Activated CD8-positive, alpha-beta memory T cell treated with anti-CD3 and anti-CD28 coated beads for 1 hour (primary cell): ENCODE measurements at places on chromosomes 11 and 22.

DNA sequence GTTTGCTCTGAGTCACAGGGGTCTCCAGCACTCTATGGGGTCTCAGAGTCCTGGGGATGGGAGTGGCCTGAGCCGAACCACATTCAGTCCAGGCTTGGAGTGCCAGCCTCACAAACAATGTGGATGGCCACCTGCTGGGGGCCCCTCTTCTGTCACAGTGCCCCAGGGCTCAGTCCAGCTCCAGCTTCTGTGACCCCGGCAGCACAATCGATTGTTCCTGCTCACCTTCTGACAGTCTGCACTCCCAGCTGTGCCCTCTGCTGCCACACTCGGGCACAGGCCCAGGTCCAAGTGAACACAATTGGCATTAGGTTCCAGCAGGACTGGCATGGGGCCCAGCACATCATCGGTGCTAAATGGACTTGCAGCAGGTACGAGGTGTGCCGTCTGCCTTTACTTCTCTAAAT, 84.8 kb downstream of the TP53I11 start:
- DNase-seq = no peak

DNA sequence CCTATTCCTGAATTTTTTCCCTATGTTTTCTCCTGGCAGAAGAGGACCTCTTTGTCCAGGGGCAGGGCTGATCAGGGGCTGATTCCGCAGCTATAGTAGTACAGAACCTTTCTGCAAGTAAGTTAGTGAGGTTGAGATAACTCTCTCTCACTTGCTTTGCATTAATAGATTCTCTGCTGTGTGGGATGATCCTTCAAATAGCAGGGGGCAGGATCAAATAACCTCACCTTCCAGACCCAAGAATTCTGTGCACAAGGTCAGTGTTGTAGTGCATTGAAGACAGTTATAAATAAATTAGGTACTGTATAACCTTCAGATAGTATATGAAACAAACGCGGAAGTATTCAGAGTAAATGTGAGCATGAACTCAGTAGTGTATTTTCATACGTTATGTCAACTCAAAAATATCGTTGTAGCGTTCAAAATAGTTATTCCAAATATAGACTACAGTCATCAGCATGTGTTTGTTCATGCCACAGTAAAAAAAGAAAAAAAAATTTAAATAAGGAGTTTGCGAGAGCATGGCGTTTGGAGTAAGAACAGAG, 278 bp downstream of the MMP26 start:
- no peak for DNase-seq

DNA sequence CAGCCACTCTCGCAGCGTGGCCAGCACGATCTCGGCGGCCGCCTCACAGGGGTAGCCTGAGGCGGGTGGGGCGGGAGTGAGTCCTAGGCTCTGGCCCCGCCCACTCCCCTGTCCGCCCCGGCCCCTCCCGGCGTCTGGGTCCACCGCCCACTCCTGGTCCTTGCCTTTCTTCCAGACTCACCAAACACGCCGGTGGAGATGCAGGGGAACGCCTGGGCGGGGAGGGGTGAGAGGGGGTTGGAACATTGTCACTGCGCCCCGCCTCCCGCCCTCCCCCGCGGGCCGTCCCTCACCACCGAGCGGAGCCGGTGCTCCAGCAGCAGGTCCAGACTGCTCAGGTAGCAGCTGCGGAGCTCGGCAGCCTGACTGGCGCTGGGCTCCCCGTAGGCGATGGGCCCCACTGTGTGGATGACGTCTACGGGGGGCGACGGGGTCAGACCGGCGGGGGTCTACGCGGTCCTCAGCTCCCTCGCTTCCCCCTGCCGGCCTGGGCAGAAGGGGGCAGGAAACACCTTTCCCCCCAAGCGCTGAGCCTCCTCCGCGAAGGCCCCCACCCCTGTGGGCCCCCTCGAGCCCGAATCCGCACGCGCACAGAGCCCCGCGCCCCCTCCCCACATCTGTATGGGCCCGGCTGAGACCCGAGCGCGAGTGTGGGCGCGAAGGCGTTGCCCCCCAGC, 13.2 kb downstream of the OTUB1 start:
- no peak for DNase-seq

GRCh38 chr11:86136538-86136937, 67.7 kb upstream of the PICALM start:
- no peak for DNase-seq

GRCh38 chr11:1560002-1560648, 11.9 kb downstream of the DUSP8 start:
- DNase-seq = no peak

DNA sequence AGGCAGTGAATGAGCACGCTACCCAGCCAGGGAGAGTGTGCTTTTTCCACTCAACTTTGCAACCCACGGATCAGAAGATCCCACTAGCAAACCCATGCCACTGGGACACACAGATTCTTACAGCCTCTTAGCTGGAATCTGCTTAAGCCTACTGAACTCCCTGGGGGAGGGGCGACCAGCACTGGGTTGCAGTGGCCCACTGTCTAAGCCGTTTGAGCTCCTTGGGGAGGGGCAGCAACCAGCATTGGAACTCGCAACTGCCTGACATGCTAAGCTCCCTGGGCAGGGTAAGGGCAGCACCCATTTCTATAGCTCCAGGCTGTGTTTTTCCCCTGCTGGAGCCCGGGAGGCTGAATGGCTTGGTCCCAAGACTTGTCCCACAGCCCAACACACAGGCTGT, 99.6 kb downstream of the FAM168A start:
- no peak for DNase-seq

- DNase-seq = no peak
These were observed 99.4 kb upstream of the SORL1-AS1 start for GRCh38 chr11:121552154-121552553.

GRCh38 chr22:21443735-21444421, 23.3 kb upstream of the TMEM191C start:
- DNase-seq = no peak

DNA sequence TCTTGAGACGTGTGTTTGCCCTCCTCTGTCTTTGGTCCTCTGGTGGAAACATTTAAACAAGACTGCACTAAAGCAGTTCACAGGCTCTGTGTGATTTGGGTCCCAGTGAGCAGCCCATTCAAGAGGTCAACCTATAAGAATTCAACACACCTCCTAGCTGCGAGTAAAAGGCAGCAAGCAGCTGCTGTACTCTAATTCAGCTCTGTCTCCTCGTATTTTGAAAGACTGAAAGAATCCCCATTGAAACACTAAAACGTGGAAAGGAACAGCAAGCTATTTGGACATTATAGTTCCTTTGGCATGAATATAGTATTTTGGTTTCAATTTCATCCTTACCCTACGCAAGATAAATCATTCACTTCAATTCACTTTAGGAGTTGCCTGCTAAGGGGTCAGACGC, 1046.7 kb downstream of the DLG2 start:
- DNase-seq = no peak

DNA sequence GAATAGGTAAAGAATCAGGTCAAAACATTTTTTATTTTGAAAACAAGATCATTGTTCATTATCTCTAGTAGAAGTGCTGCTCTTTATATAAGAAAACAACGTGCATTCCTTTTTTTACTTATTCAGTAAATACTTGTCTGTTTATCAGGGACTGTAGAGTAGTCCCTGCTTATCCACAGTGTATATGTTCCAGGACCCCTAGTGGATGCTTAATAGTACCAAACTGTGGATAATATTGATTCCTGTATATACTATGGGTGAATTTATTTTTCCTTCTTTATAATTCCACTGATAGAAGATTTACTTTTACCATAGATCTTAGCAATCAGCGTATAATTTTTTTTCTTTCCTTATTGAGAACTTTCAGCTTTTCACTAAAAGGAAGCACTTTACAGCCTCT, 32.6 kb downstream of the CEP295 start:
- DNase-seq = no peak

- no peak for DNase-seq
These were observed 12.8 kb upstream of the PTPN5 start for GRCh38 chr11:18804199-18804999.

- DNase-seq = no peak
These were observed 1.4 kb downstream of the TMX2 start for GRCh38 chr11:57713835-57714234.

DNA sequence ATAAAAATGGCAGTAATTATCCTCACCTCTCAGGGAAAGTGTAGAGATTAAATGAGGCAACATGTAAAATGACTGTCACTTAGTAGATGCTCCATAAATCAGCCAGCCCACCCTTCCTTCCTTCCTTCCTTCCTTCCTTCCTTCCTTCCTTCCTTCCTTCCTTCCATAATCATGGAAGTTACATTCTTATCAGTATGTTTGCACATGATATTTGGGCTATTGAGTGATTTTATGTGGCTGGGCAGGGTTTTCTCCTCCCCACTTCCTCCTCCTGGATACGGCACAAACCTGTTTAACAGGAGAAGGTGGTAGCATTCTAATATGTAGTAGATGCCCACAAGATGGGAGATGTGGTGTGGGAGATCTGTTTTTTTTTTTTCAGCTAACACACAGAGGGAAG, 11.9 kb downstream of the LYVE1 start:
- DNase-seq = no peak

DNA sequence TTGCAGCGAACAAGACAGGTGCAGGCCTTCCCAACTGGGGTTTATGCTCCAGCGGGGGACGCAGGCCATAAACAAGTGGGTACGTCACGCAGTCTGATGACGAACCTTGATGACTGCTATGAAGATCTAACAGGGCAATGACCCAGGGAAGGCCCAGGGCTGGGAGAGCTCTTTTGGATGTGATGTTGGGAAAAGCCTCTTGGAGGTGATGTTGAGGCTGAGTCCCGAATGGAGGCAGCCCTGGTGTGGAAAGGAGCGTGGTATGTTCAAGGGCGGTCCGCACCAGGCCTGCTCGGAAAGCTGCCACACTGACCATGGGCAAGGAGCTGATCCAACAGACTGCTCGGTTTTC, 5.8 kb downstream of the FADS2 start:
- DNase-seq = no peak

- no peak for DNase-seq
These were observed 75.4 kb downstream of the MAML2 start for GRCh38 chr11:96267496-96268032.

GRCh38 chr11:57675176-57675941, 7.4 kb downstream of the ZDHHC5 start:
- no peak for DNase-seq

GRCh38 chr22:39665229-39665628, 94.7 kb downstream of the CACNA1I start:
- DNase-seq = no peak

DNA sequence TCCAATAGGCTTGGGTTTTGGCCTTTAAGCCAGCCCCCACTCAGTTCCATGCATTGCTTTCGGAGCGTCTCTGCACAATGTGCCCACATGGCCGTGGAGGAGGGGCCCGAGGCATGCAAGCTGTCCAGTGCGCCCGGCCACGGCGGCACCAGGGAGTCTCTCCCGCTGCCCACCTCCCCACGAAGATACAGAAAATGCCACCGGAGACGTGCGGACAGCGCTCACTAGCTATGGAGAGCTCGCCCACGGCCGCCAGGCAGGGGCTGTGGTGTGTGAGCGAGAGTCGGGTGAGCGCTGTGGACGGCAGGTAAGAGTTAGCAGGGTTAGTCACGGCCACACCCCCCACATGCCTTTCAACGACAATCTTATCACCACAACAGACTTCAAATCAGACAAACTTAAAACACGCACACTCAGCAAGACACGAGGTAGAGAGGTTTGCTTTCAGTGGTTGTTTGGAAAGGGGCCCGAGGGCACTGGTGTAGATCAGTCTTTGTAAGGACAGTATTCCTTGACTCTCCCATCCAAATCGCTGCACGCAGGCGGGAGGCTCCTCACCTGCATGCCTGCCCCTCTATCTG, 18.7 kb upstream of the BID start:
- DNase-seq = no peak

GRCh38 chr22:30868663-30869385, 99.8 kb downstream of the MORC2 start:
- no peak for DNase-seq

GRCh38 chr11:64525711-64526110, 65.3 kb upstream of the SLC22A12 start:
- no peak for DNase-seq

DNA sequence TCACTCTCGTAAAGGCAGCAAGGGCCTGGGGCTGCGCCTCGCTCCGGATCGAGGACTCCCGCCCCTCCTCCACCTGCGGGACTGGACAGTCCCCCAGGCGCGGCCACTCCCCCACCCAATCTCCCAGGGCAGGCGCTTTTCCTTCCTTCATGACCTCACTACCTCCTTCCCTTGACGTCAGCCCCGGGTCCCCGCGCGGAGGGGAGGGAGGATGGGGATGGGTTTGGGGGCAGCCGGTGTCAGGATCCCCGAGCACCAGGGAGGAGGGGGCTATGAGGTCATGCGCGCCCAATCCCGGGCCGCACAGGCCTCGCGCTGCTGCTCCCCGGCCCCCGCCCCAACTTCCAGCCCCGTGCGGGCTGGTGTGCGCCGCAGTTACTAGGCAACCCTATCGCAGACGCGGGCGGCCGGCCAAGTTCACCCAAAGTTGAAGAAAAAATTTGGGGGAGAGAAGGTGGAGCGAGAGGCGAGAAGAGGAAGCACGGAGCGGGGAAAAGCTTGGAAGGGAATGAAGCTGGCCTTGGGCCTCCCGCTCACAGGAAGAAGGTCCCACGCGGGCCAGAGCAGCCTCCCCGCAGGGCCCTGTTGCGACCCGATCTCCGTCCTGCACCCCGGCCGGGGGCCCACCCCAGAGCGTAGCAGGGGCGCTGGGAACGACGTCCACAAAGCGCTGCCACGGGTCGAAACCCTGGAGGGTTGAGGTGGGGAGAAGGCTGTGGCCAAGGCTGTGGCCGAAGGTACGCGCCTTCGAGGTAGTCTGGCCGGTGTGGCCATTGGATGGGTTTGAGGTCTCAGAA, 8.3 kb downstream of the WT1 start:
- DNase-seq = no peak

- no peak for DNase-seq
These were observed 5.4 kb downstream of the NUP160 start for GRCh38 chr11:47842749-47843148.
